Central memory CD4-positive, alpha-beta T cell (primary cell): ENCODE measurements at places on chromosomes 5 and 9.

DNA sequence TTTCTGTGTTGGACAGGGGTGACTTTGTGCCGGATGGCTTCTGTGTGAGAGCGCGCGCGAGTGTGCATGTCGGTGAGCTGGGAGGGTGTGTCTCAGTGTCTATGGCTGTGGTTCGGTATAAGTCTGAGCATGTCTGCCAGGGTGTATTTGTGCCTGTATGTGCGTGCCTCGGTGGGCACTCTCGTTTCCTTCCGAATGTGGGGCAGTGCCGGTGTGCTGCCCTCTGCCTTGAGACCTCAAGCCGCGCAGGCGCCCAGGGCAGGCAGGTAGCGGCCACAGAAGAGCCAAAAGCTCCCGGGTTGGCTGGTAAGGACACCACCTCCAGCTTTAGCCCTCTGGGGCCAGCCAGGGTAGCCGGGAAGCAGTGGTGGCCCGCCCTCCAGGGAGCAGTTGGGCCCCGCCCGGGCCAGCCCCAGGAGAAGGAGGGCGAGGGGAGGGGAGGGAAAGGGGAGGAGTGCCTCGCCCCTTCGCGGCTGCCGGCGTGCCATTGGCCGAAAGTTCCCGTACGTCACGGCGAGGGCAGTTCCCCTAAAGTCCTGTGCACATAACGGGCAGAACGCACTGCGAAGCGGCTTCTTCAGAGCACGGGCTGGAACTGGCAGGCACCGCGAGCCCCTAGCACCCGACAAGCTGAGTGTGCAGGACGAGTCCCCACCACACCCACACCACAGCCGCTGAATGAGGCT lies at the start of gene ADRB2:
ADRB2 (plus strand) TSS at position 559 of the 686 bp plus-strand sequence. CDS start 221 bp downstream, outside the sequence.
- peak; percentile 87 for DNase-seq

- no peak for DNase-seq
Observed at GRCh38 chr5:156802501-156802900, 47.6 kb upstream of the PPP1R2B start.

- no peak for DNase-seq
Observed at GRCh38 chr9:4277531-4277991, 22.3 kb downstream of the GLIS3 start.

- DNase-seq, result no peak
Observed at GRCh38 chr9:107906074-107906473, 416.5 kb upstream of the KLF4 start.

DNA sequence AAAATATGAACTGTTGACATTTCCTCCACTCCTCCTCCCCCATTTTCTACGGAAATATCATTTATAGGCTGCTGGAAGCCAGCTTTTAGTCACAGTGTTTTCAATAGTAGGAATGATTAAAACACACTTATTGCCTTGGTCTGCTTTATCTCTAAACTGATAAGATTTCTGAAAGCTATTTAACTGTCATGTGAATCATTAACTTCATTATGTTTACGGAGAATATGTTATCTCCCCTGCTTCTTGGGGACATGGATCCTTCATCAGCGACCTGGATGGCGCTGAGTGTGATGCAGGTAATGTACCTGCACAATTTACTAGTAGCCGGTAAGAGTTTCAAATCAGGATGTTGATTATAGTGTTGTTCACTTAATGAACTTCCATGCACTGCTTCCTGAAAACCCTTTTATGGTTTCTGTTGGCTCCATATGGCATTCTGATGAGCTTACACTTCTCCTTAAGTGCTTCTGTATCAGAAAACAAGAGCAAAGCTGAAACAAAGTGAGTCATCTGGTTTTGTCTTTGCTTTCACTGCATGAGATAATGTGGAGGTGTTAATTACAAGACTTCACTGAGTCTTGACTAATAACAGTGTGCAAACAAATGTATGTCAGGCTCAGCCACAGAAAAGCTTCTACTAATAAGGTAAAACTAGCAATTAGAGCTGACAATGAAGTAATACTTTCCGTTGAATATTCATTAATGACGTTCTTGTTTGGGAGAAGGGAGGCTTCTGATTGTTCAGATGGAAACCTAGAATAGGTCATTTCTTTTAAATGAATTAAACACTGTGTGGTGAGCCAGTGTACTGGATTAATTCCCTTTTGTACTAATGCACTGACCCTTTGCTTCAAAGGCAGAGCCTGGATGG lies 162.4 kb upstream of the ZNF608 start:
- no peak for DNase-seq

DNA sequence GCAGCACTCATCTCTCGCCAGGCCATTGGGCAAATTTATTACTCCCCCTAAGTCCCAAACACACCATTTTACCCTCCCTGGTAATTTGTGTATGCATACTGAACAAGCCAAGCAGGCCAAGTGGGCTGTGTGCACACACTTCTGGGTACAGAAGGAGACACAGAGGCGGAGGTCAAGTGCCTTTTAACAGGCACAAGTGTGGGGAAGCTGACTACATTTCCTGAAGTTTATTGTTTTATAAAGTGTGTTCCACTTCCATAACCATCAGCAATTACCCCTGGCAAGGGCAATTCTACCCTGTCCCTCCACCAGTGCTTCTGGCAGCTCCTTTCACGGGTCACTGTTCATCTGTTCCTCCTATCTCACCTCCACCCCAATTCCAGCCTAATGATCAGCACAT lies 93.9 kb downstream of the SETX start:
- DNase-seq, result no peak

GRCh38 chr5:96714951-96715451 lies 52.8 kb downstream of the CAST start:
- DNase-seq, result peak; percentile 69

GRCh38 chr5:73826301-73827105 lies 200.5 kb downstream of the ARHGEF28 start:
- DNase-seq, result no peak

DNA sequence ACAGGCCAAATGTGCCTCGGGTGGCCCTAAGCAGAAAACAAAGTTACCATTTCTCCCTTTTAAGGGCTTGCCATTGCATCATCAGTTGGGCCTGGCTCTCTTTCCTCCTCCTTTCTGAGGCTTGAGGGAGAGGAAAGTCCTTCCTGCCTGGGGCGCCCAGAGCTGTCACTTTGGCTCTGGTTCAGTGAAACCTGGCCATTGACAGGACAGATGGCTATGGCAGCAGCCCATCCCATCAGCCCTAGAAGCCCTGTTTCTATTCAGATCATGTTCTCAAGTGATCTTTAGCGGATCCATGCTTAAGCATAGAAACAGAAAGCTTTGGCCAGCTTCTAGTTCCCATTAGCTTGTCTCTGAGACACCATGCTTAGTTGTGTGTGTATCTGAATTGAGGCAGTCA lies 293.4 kb downstream of the YTHDC2 start:
- DNase-seq, result no peak

DNA sequence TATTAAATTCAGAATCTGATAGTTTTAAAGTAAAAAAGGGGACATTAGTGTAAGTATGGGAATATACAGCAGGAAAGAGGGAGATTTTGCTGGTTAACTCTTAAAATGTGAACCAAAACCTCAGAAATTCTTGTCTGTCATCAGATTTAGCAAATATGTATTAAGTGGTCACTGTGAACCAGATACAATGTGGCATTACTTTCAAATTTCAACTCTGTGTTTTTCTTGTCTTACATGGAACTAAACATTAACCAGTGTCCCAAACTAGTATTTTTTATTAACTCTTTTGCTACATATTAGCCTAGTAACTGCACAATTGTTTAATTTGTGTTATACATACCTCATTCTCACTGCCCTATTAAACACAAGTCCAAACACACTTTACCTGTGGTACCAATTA lies 259.9 kb upstream of the RASA1 start:
- no peak for DNase-seq

DNA sequence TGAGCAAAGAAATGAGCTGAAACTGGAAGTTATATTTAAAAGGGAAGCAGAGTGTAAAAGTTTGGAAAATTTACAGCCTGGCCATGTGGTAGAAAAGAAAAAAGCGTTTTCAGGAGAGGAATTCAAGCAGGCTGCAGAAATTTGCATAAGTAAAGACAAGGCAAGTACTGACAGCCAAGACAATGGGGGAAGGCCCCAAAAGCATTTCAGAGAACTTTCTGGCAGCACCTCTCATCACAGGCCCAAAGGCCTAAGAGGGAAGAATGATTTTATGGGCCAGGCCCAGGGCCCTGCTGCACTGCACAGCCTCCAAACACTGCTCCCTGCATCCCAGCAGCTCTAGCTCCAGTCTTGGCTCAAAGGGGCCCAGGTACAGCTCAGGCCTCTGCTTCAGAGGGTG lies 169.7 kb downstream of the GLIS3 start:
- DNase-seq, result no peak

DNA sequence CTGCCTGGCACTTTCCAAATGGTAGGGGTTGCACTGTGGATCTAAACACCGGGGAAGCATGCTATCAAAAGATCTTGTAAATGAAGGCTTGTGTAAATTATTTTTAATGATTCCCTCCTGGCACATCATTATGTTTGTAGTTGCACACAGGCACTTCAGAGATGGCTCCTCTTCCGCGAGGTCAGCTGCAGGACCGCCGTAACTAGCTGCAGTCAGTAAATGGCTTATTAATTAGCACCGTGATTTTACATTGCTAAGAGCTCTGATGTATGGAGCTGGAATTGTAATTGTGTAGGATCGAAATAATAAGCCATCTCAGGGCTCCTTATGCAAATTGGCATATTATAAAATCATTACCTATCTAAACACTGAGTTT lies 397.6 kb upstream of the IRX1 start:
- no peak for DNase-seq

- no peak for DNase-seq
Observed at GRCh38 chr9:1273859-1274258, 223.7 kb downstream of the DMRT2 start.

DNA sequence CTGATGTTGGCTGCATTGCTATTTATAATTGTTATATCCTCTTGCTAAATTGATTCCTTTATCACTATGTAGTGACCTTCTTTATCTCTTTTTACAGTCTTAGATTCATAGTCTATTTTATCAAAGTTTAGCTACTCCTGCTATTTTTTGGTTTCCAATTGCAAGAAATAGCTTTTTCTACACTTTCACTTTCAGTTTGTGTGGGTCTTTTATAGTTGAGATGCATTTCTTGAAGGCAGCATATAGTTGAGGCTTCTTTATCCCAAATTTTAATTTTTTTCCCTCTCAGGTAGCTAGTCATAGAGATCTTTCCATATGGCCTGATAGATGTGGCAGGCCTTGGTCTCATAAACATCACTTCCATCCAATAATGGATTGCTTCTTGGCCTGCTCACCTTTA lies 228.5 kb downstream of the COMMD10 start:
- no peak for DNase-seq

DNA sequence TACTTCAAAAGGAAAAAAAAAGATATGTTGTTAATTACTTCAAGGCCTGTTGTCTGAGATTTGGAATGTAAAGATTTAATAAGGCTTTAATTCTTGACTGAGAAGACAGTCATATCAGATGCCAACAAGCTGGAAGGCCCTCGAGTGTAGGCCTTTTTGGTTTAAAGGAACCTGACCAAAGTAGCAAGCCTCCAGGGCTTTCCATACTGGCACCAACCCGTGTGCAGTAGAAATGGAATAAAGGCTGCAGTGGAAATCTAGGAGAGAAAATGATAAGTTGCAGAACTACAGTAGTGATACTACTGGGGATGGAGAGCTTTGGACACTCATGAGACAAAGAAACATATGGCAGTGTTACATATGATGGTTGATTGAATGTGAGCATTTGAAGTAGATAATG lies 358.0 kb downstream of the TAF11L14 start:
- no peak for DNase-seq

DNA sequence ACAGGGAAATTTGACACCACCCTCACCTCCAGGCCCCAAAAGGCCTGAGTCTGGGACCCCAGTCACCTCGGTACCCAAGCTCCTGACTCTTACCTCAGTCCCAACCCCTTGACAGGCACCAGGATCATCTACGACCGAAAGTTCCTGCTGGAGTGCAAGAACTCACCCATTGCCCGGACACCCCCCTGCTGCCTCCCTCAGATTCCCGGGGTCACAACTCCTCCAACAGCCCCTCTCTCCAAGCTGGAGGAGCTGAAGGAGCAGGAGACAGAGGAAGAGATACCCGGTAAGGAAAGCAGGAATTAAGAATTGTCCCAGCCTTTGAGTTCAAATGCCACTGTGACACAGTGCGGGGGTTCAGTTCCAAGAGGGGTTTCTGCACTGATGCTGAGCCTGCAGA lies 1.3 kb downstream of the EIF4EBP3 start:
- no peak for DNase-seq

- no peak for DNase-seq
Observed at GRCh38 chr9:124835026-124835557, 18.2 kb upstream of the WDR38 start.

DNA sequence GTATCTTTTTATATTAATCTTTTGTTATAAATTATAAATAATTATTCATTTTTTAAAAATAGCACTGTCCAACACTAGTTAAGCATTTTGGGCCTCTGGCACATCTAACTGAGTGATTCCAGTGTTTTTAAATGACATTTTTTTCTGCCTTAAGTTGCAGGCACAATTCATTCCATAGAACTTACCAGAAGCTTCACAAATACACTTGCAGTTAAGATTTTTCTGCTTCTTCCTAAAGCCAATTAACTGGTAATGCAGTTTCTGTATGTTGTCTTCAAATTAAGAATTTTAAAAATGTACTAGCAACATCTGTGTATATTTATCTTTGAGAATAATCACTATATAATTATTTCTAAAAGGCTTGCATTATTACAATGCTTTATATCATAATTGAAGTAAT lies 11.2 kb upstream of the NFIB start:
- DNase-seq, result no peak

GRCh38 chr5:173675287-173675996 lies 59.0 kb upstream of the BOD1 start:
- DNase-seq, result no peak
